ENCODE measurements at places on chromosomes 1 and 21.

GRCh38 chr1:150575518-150576366 lies 3.7 kb downstream of the MCL1 start:
- DNase-seq: no peak

DNA sequence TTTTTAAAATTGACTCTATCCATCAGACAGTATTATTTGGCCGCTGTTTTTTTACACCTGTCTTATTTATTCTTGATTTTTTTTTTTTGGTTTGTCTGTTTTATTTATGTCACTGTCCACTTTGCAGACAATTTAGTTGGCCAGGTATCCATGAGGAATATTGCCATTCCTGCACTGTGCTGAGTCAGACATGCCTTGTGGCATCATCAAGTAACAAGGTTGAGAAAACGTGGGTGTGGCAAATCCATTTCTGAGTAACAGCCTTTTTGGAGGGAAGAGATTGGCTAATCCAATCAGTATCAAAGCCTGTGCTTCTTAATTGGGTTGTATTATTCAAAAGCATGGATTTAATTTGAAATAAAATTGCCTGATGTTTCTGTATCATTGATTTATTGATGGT lies 463.1 kb downstream of the USP25 start:
- DNase-seq: no peak

DNA sequence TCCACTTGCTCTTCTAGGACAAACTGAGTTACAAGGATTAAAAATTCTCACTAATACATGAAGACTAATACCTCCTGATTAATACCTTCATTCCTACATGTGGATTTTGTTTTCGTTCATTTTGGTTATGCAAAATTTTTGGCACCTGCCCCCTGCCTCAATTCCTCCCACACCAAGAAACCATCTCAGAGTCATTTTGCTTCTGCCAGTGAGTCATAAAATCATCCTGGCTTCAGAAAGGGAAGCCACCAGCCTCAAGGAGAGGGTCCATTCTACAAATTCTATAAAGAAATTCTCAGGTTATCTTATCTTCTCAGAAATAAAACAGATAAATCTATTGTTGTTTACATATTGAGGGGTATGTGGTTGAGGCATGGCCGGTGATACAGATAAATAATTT lies 103.2 kb upstream of the COA6 start:
- DNase-seq: no peak

DNA sequence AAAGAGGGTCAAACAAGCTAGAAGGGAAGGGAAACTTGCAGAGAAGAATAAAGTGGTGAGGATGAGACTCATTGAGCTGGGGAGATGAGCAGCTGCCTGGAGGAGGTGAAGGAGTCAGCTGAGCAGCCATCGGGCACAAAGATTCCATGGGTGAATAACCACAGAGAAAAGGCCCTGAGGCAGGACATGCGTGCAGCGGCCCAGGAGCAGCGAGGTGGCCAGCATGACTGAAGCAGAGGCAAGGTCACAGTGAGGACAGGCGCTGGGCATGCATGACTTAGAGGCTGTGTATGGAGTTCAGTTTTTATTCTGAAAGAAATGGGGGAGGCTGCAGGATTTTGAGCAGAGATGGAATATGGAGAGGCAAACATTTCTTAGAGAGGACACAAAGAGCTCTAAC lies 24.9 kb downstream of the OLFML2B start:
- DNase-seq: no peak

DNA sequence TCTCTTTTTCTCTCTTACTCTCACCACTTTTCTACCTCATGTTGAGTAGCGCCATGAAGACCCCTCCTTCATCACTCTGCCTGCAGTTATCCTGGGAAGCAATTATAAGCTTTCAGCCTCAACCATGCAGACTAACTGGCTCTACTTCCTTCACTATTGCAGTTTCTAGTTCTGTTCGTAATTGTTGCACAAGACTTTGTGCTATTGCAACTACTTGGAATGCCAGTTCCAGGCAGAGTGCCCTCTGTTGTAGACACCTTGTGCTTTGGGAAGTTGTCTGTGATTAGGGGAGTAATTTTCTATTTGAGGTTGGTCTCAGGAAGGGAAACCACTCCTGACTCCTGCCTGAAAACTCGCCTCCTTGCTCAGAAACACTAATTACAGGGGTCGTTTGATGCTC lies 19.4 kb downstream of the PGM1 start:
- no peak for DNase-seq

DNA sequence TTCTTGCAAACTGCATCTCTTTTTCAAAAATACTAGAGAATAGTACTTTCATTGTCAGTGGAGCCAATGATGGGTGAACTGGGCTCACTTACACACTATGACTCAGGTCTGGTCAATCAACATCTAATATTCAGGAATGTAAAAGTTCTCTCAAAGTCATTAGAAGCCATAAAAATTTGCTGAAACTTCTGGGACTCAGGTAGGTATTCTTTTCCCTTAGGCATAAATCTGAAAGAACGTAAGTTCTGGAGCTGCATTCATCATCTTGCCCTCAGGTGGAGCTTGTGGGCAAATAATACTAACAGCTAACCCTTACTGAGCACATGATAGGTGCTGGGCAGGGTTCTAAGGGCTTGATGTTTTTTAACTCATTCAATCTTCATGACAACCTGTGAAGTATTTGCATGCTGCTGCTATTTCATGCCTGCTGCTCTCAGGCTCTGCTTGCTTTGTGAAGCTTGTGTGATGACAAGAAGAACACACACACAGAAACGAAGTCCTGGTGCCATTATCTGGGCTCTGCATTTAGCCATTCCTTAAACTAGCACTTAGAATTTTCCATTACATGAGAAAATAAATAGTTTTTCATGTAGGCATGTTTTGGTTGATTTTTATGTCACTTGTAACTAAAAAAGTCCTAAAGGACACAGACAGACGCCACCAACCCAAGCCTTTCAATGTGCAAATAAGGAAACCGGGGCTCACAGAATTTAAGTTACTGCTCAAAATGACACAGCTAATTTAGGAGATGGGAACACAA lies 394.2 kb upstream of the LYPLAL1 start:
- DNase-seq: no peak

- no peak for DNase-seq
Measured at GRCh38 chr1:201925981-201926645, 20.2 kb downstream of the LMOD1 start.

DNA sequence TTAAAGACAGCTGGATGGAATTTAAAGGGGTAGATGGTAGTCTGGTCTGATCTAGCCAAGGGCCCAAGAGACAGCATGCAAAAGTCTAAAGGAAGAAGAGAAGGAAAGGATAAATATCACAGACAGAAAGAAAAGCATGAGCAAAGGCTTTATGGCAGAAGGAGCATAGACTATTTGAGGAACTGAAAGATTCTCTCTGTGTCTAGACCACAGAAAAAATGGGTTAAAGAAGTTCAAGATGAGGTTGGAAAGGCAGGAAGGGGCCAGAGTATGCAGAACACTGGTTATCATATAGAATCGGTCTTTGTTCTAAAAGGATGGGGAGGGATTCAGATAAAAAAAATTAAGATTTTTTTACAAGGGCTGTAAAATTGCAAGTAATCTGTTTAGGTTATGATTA lies 136.8 kb upstream of the SGIP1 start:
- DNase-seq: no peak

- peak; percentile 59 for DNase-seq
Measured at GRCh38 chr1:229253151-229253974, 17.5 kb upstream of the RAB4A start.

- DNase-seq: no peak
Measured at GRCh38 chr1:17355898-17356297, 16.1 kb upstream of the PADI6 start.

- no peak for DNase-seq
Measured at GRCh38 chr1:67190942-67191341, 24.7 kb downstream of the IL23R start.

GRCh38 chr1:228400692-228401454 lies 5.8 kb downstream of the TRIM11 start:
- no peak for DNase-seq

DNA sequence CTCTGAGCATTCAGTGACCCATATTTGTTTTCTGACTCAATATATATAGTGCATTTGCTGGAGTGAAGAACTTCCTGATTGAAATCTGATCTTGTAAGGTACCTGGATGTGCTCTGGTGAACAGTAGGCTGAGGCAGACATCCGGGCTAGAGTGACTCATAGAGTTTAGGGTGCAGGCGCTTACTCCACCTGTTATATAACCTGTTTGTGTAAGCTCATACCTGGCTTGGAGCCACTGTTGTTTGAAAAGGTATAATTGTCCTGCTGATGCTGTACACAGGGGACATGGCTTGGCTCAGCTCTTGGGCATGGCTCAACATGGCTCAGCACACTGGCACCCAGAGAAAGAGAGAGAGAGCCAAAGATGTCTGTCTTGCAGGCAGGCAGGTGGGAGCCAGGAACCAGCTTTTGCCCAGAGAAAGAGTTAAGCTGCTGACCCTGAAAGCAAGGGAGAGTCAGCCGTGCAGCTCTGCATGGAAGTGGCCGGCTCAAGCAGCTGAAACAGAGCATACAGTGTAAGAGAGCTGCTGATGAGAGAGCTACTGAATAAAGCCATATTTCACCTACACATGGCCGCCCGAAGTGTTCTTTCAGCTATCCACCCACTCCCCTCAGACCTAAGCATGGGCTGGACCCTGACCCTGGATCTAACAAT lies 43.2 kb downstream of the GJA5 start:
- peak; percentile 86 for DNase-seq

DNA sequence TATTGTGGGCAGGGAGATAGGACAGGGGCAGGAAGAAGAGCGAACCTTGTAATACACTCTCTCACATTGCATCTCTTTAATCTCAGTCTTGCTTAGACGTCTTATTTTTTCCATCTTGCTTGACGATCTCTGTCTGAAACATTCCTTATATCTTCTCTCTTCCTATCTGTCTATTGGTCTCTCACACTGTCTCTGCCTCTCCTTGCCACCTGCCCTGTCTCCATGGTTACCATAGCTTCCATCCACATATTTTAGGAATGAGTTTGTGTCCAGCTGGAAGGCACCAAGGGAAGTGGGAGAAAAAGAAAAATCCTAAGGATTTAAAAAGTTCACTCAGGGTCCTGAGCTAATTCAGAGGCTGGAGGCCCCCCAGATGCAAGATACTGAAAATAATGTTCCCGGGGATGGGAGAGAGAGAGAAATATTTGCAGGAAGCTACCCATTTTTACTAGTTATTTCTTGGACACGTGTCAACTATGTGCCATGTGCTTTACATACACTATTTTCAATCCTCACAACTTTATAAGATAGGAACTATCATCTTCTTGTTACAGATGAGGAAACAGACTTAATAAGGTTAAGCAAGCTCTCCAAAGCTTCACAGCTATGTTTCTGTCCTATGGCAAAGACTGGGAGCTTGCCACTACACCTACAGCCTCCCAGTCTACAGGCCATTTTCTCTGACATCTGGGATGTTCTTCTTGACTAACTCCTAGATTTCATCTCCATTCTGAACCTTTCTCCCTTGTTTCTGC lies 933 bp downstream of the ANKRD34A start:
- DNase-seq: peak; percentile 66

- no peak for DNase-seq
Measured at GRCh38 chr1:225823811-225824261, 13.9 kb downstream of the EPHX1 start.

- no peak for DNase-seq
Measured at GRCh38 chr21:35969281-35969680, 91.0 kb downstream of the SETD4 start.

GRCh38 chr1:64834734-64835133 lies 89.9 kb downstream of the RAVER2 start:
- no peak for DNase-seq

GRCh38 chr1:183842795-183843144 lies 37.9 kb downstream of the RGL1 start:
- no peak for DNase-seq

DNA sequence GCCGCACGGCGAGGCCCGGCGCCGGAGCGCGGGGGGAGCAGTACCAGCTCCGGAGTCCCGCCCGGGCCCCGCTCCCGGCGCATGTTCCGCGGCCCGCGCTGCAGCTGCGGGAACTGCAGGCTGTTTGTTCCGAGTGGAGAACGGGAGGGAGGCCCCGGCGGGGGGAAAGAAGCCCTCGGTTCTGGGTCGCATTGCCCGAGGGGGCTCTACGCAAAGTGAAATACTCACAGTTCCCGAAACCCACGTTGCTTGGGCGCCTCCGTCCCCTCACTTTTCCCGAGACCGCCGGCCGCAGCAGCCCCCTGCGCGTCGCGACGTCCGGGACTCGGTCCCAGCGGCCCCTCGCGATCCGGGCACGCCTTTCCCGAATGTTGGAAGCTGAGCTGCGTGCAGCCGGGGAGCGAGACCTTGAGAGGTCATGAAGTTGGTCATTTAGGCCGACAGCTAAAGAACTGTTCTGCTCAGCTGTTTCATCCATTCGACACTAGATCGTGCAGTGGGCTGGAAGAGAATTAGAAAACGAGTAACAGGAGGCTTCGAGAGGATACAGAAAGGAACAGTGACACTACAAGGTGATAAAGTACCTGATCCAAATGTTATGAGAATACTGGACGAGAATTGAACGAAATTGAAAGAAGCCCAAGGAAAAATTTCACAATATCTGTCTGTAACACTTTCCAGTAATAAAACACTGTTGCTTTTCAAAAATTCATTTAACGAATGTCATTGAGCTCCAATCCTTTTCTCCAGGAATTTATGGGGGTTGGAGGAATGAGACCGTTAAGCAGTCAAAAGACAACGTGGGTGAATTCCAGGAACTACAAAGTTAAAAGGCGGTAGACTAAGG lies 657 bp upstream of the LIN9 start:
- DNase-seq: peak; percentile 36

- DNase-seq: peak; percentile 36
Measured at GRCh38 chr1:58699011-58699762, 675 bp downstream of the MYSM1 start.

- DNase-seq: no peak
Measured at GRCh38 chr1:22224091-22224490, 81.2 kb upstream of the WNT4 start.

DNA sequence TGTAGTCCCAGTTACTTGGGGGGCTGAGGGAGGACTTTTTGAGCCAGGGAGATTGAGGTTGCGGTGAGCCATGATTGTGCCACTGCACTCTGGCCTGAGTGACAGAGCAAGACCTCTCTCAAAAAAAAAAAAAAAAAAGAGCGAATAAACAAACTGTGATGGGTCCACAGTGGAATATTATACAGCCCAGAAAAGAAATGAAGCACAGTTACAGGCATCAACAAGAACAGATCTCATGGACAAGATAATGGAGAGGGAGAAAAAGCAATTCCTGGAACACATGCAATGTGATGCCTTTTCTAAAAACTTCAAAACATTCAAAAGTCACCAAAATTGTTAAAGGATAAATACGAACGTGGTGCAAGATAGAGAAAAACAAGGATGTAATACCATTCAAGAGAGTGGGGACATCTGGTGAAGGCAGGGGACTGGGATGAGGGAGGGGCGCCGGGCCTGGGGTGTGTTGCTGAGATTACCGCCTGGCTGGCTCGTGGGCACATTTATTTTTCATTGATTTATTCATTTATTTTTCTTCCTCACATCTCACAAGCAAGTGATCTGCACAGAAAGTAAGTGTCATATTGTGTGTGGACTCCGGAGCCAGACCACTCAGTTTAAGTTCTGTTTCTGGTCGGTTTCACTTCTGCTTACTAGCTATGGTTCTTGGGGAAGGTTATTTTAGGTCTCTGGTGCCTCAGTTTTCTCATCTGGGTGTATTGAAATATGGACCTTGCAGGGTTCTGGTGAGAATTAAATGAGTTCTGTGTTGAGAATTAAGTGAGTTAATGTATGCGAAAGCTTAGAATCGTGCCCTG lies 30.1 kb downstream of the ABCG1 start:
- no peak for DNase-seq

GRCh38 chr21:45019887-45020537 lies 54.4 kb upstream of the ADARB1 start:
- no peak for DNase-seq

- DNase-seq: no peak
Measured at GRCh38 chr1:93519199-93519829, 71.4 kb downstream of the FNBP1L start.
